NCI-H2107 (cell line): ENCODE measurements at places on chromosomes 1 and 21.

DNA sequence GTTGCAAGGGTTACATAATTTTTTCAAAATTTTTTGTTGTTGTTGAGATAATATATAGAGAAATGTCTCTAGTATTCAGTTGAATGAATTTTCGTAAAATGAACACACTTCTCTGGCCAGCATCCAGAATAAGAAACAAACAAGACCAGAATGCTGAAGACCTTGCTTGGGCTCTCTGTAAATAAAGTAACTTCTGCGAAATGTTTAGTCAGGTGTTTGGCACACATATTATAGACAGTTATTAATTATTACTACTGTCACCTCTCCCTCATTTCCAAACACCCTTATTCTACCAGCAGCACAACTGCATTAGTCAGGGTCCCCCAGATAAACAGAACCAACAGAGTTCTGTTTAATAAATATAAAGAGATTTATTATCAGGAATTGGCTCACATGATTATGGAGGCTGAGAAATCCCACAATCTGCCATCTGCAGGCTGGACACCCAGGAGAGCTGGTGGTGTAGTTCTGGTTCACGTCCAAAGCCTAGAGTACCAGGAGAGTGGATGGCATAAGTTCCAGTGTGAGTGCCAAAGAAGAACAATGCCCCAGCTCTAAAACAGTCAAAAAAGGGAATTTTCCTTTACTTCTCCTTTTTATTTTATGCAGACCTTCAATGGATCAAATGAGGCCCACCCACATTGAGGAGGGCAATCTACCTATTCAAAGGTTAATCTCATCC, 44.1 kb upstream of the KCND3 start:
- no peak for DNase-seq

- DNase-seq: no peak
Observed at GRCh38 chr1:47840393-47841190, 156.6 kb downstream of the TRABD2B start.

DNA sequence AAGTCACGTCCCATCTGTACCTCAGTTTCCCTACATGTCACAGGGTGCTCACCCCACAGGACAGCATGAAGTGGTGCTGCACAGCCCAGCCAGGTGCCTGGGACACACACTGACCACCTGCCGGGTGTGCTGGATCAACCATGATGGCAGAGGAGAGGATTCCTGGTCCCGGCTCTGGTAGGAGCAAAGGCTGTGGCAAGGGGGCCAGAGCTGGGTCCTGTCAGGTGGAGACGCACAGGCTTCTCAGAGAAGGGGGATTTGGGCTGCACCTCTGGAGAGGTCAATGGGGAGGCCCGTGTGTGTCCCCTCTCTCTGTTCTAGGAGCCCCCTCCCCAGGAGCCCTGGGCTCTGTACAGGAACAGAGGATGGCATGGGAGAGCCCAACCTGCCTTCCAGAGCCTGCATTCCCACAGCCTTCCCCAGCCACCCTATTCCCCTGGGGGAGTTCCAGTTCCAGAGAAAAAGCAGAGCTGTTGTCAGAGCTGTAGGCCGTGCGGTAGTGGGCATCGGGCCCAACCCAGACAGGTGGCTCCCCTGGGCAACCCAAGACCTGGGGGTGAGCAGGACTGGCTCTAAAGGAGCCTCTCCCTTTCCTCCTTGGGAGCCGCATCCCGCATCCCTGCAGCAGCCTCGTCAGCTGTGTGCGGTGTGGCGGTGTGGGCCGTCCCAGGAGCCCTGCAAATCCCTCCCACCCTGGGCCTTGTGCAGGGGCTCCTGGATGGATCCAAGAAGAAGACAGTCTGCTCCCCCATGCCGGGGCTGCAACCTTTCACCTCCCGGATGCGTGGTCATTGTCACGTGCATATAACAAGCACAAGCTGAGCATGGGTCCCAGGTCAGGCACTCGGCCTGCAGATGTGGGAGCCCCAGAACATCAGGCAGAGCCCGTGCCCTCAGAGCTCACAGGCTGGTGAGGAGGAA, 2.9 kb upstream of the TFF3 start:
- DNase-seq: peak; percentile 89

- no peak for DNase-seq
Observed at GRCh38 chr1:116567790-116568661, 2.8 kb downstream of the CD58 start.

GRCh38 chr1:183023601-183024316, 539 bp downstream of the LAMC1 start:
- DNase-seq: peak; percentile 51

DNA sequence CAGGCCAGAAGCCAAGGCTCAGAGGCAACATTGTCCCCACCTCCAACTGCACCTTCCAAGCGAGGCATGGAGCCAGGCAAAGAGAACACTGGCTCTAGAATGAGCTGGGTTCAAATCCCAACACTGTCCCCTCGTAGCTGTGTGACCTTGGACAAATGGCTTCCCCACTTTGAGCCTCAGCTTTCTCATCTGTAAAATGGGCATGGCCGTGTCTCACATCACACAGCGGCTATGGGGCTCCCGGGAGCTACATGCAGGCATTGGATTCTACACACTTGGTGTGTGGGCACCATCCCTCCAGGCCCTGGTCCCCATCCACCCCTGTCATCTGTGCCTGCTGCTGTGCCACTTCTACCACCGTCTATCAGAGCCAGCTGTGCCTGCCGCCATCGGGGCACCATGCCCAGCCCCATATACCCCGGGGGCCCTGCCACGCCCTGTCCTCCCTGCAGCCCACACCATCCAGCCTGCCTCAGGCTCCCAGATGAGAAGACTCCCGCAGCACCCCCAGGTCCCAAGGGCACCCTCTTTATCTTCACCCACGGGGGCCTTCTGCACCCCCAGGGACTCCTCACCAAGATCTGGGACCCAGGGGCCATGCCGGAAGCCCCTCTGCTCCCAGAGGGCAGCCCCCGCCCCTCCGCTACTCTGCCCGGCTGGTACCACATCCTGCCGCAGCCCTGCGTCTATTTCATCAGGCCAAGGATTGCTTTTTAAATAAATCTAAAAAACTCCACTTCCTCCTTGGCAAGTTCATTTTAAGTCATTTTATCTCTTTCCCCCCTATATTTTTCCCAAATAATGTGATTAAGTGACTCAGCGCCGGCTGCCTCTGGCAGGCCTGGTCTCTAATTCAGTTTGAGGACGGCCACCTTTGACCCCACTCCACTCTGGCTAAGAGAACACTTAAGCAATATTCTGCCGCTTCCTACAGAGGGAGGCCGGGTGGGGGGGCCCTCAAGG, 107.8 kb upstream of the TARDBP start:
- no peak for DNase-seq

- DNase-seq: no peak
Observed at GRCh38 chr1:168734946-168735345, 5.9 kb upstream of the DPT start.

DNA sequence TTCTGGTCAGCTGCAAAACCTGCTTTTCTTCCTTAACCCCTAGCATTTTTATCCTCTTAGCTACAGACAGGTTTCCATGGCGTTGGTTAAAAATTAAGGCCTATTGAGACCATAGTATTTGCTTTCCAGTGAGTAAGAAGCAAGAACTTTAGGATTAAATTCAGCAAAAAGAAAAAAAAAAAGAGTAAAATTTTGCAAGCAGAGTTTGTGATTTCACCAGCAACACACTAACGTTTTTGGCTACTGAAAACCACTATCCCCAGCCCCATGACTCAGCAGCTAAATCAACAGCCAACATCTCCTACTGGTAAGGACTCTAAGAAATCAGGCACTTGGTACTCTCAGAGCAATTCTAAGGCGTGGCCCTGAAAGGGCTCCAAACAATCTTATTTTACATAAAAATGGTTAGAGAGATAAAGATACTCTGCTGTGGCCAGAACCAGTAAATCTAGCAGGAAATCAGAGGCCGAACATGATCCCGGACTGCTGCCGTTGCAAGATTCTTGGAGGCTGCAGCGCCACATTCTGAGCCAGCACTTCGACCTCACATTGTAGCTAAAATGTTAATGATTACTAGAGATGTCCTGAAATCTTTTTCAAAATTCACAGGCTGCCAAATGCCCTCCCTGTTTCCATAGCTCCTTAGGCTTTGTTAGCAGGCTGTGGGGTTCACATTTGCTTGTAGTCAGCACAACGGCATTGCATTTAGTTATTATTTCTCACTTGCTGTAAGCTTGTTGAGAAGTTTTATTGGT, 1.6 kb upstream of the ENO1 start:
- no peak for DNase-seq

GRCh38 chr1:91535441-91535840, 34.8 kb downstream of the CDC7 start:
- DNase-seq: no peak

- DNase-seq: no peak
Observed at GRCh38 chr1:76269155-76269554, 194.6 kb downstream of the ST6GALNAC3 start.
